Activated CD4-positive, alpha-beta memory T cell treated with anti-CD3 and anti-CD28 coated beads, Interleukin-2, amount 10 ng/mL, durations not matched to agents 7 days and 5 days (primary cell): ENCODE measurements at places on chromosomes 16 and 17.

DNA sequence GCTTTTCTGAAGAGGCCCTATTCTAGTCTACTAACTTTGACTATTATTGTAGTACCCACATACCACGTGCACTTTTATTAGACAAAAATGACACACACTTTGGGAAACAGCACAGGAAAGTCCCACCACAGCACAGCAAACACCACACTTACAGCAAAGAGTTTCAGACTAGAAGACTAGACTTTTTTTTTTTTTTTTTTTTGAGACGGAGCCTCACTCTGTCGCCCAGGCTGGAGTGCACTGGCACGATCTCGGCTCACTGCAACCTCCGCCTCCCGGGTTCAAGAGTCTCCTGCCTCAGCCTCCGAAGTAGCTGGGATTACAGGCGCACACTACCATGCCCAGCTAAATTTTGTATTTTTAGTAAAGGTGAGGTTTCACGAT, 20.1 kb downstream of the YWHAE start:
- peak overlapping the region; percentile 45 for H3K27ac ChIP-seq
- no peak overlapping the region for H3K4me3 ChIP-seq
- H3K36me3 ChIP-seq, result peaks cover 16% of the 10 kb centered on the region
- peaks cover 68% of the 10 kb centered on the region for H3K4me1 ChIP-seq
- DNase-seq, result peak; percentile 34

GRCh38 chr17:79341816-79342215, 267.2 kb downstream of the ENGASE start:
- H3K27me3 ChIP-seq, result peaks cover 24% of the 10 kb centered on the region
- DNase-seq, result no peak
- no peaks in the 10 kb centered on the region for H3K36me3 ChIP-seq

GRCh38 chr17:49788478-49789242, at the start of gene KAT7:
TSS of gene KAT7 (plus strand) at chr17:49788681. CDS start at chr17:49788835, 154 bp downstream.
- H3K27ac ChIP-seq, result peak within 1 kb of the TSS; percentile 97
- DNase-seq, result peak; percentile 99
- H3K27me3 ChIP-seq, result peaks cover 2% of the 10 kb centered on the region
- peaks cover 56% of the 10 kb centered on the region for H3K4me1 ChIP-seq

DNA sequence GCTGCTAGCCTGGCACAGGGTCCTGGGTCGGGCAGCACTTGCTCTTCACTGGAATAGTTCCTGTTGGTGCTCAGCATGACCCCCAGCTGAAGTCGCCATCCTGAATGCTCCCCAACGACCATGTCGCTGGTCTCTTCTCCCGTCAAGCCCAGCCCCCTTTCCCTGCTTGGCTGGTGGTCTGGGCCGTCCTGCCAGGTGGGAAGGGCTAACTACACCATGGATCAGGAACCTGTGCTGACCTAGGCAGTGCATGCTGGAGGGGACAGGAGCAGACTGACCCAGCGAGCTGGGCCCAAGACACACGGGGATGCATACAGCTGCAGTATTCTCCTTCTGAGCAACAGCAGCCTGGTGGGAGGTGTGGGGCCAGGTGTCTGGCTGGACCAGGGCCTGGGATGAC, 9.2 kb upstream of the SREBF1 start:
- H3K36me3 ChIP-seq, result peaks cover 6% of the 10 kb centered on the region
- no peaks in the 10 kb centered on the region for H3K27me3 ChIP-seq
- DNase-seq, result no peak
- peaks cover 56% of the 10 kb centered on the region for H3K4me1 ChIP-seq
- H3K27ac ChIP-seq, result peak overlapping the region; percentile 47
- no peak overlapping the region for H3K4me3 ChIP-seq

DNA sequence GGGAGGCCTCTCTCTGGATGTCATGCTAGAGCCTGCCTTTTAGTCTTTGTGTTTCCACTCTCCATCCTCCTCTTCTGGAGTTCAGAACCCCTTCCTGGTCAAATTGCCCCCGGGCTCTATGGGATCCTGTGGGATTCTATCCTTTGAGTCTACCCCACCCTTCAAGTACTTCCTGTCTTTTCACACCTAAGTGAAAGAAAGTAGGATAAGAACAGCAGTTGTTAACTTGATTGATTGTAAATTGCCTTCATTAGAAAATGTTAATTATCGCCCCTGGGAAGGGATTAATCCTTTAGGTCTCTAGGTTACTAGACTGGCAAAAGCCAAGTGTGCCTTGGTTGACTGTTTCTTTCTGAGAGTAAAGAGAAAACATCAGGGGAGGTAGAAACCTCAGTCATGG, 30.1 kb downstream of the PRKCB start:
- H3K36me3 ChIP-seq, result peaks cover 23% of the 10 kb centered on the region
- no peaks in the 10 kb centered on the region for H3K27me3 ChIP-seq
- H3K27ac ChIP-seq, result no peak overlapping the region
- no peak overlapping the region for H3K4me3 ChIP-seq
- DNase-seq, result no peak

- no peak overlapping the region for H3K27ac ChIP-seq
- H3K4me3 ChIP-seq, result no peak overlapping the region
- peaks cover 62% of the 10 kb centered on the region for H3K36me3 ChIP-seq
- H3K4me1 ChIP-seq, result peaks cover 31% of the 10 kb centered on the region
- no peaks in the 10 kb centered on the region for H3K27me3 ChIP-seq
These were observed 9.8 kb downstream of the PHB1 start for GRCh38 chr17:49404906-49405305.

GRCh38 chr17:74241431-74241830, 28.1 kb downstream of the TTYH2 start:
- no peak overlapping the region for H3K27ac ChIP-seq
- DNase-seq, result no peak
- H3K36me3 ChIP-seq, result peaks cover 4% of the 10 kb centered on the region
- no peak overlapping the region for H3K4me3 ChIP-seq

GRCh38 chr17:21094298-21094704, 32.5 kb upstream of the DHRS7B start:
- no peaks in the 10 kb centered on the region for H3K36me3 ChIP-seq
- no peak for DNase-seq
- H3K4me1 ChIP-seq, result peaks cover 19% of the 10 kb centered on the region
- H3K27me3 ChIP-seq, result no peaks in the 10 kb centered on the region

GRCh38 chr17:59814276-59814675, 78.5 kb downstream of the TUBD1 start:
- peaks cover 18% of the 10 kb centered on the region for H3K4me1 ChIP-seq
- no peak overlapping the region for H3K27ac ChIP-seq

GRCh38 chr16:80254970-80255369, 285.8 kb upstream of the DYNLRB2 start:
- no peak overlapping the region for H3K4me3 ChIP-seq
- no peaks in the 10 kb centered on the region for H3K4me1 ChIP-seq
- H3K27ac ChIP-seq, result no peak overlapping the region
- no peaks in the 10 kb centered on the region for H3K36me3 ChIP-seq

GRCh38 chr17:78937561-78937960, 12.4 kb upstream of the TIMP2 start:
- H3K4me1 ChIP-seq, result peaks cover 21% of the 10 kb centered on the region
- H3K27ac ChIP-seq, result no peak overlapping the region
- no peak for DNase-seq
- no peaks in the 10 kb centered on the region for H3K36me3 ChIP-seq
- H3K27me3 ChIP-seq, result peaks cover 4% of the 10 kb centered on the region

GRCh38 chr16:75099738-75100602, 16.6 kb downstream of the LDHD start:
- peaks cover 17% of the 10 kb centered on the region for H3K36me3 ChIP-seq
- no peaks in the 10 kb centered on the region for H3K27me3 ChIP-seq
- peak overlapping the region; percentile 30 for H3K4me3 ChIP-seq
- H3K27ac ChIP-seq, result peak overlapping the region; percentile 84

GRCh38 chr16:12679660-12680272, 123.9 kb downstream of the CPPED1 start:
- H3K27me3 ChIP-seq, result no peaks in the 10 kb centered on the region
- no peak for DNase-seq
- no peak overlapping the region for H3K4me3 ChIP-seq

- peaks cover 3% of the 10 kb centered on the region for H3K27me3 ChIP-seq
- no peak overlapping the region for H3K27ac ChIP-seq
- peaks cover 2% of the 10 kb centered on the region for H3K4me1 ChIP-seq
- DNase-seq, result no peak
- H3K4me3 ChIP-seq, result no peak overlapping the region
- H3K36me3 ChIP-seq, result no peaks in the 10 kb centered on the region
These were observed 5.5 kb upstream of the SRL start for GRCh38 chr16:4247460-4247784.

GRCh38 chr17:22435231-22435974, 743.1 kb downstream of the KCNJ18 start:
- H3K4me1 ChIP-seq, result no peaks in the 10 kb centered on the region
- no peaks in the 10 kb centered on the region for H3K27me3 ChIP-seq
- H3K36me3 ChIP-seq, result no peaks in the 10 kb centered on the region
- H3K27ac ChIP-seq, result no peak overlapping the region
- no peak overlapping the region for H3K4me3 ChIP-seq

DNA sequence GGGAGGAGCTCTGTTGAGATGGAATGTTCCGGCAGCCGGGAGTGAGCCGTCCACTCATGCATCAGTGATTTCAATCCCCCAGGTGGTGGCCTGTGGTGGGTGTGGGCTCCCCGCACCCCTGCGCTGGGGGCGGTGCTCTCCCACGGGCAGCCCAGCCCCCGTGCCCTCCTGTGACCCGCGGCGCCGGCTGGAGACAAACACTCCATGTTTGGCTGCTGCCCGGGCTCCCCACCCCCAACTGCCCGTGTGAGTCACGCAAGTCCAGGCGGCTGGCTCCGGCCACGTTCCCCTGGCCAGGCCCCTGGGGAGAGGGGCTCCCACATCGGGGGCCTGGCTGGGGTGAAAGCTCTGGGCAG, 29.4 kb downstream of the CACNA1H start:
- DNase-seq, result no peak
- H3K4me1 ChIP-seq, result no peaks in the 10 kb centered on the region
- H3K4me3 ChIP-seq, result no peak overlapping the region

- no peaks in the 10 kb centered on the region for H3K27me3 ChIP-seq
- peaks cover 7% of the 10 kb centered on the region for H3K36me3 ChIP-seq
- H3K4me3 ChIP-seq, result peak within 1 kb of the TSS; percentile 99
- peak within 1 kb of the TSS; percentile 82 for H3K27ac ChIP-seq
- peaks cover 34% of the 10 kb centered on the region for H3K4me1 ChIP-seq
These were observed at the start of gene RHOT1 for GRCh38 chr17:32142038-32142856. TSS of gene RHOT1 (plus strand) at chr17:32142502. CDS start at chr17:32142693, 191 bp downstream.

GRCh38 chr17:12637015-12637414, 28.7 kb upstream of the MYOCD start:
- no peaks in the 10 kb centered on the region for H3K36me3 ChIP-seq
- H3K4me1 ChIP-seq, result no peaks in the 10 kb centered on the region
- no peak overlapping the region for H3K4me3 ChIP-seq
- no peak for DNase-seq
- H3K27me3 ChIP-seq, result no peaks in the 10 kb centered on the region

DNA sequence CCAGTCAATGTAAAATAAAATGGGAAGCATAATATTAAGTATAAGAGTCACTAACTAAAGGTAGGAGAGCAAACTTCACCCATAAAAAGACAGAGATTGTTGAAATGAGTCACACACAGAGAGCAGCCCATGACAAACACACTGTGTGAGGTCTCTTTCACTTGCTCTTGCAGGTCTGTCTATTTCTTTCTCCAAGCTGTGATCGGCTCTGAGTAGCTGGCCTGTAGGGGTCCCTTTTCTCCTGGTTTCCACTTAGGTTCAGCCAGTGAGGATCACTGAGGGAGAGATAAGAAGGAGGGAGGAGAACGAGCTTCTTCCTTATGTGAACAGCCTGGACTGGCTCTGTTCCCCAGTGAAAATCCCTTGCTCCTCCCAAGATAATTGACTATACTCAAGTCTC, 133.7 kb upstream of the HS3ST3A1 start:
- no peaks in the 10 kb centered on the region for H3K4me1 ChIP-seq
- no peaks in the 10 kb centered on the region for H3K36me3 ChIP-seq
- H3K27ac ChIP-seq, result no peak overlapping the region
- no peak overlapping the region for H3K4me3 ChIP-seq
- no peak for DNase-seq
- no peaks in the 10 kb centered on the region for H3K27me3 ChIP-seq

DNA sequence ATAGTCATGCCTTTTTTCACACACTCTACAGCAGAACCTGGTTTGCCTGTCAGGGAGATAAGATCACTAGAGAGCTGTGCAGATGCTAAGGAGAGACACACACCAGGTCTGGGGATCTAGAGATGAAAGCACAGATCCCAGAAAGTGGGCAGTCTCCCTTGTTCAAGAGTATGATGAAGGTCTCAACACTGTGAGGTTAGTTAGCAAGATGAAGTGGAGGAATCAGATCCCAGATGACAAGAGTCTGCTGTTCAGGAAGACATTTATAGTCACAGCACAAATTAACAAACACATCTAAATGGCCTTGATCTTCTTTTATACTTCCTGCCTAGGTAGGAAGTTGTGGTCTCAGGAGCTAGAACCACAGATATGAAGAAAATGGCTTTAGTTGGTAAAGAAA, 23.4 kb upstream of the SKAP1 start:
- peaks cover 19% of the 10 kb centered on the region for H3K36me3 ChIP-seq
- peak overlapping the region; percentile 92 for H3K27ac ChIP-seq
- H3K4me1 ChIP-seq, result peaks cover 71% of the 10 kb centered on the region
- DNase-seq, result peak; percentile 39

- H3K27me3 ChIP-seq, result no peaks in the 10 kb centered on the region
- peak overlapping the region; percentile 34 for H3K27ac ChIP-seq
- no peak overlapping the region for H3K4me3 ChIP-seq
- peaks cover 54% of the 10 kb centered on the region for H3K4me1 ChIP-seq
- peaks cover 22% of the 10 kb centered on the region for H3K36me3 ChIP-seq
- peak; percentile 57 for DNase-seq
These were observed 2.6 kb downstream of the KAT2A start for GRCh38 chr17:42118545-42118944.
